Stimulated activated CD4-positive, alpha-beta T cell treated with anti-CD3 and anti-CD28 coated beads, Interleukin-1b, Interleukin-23, amount 100 ng/mL, for 48 hours (primary cell): ENCODE measurements at places on chromosomes 5 and 9.
A peak's percentile ranks its signal among the peaks of the same experiment; 100 is the strongest.

DNA sequence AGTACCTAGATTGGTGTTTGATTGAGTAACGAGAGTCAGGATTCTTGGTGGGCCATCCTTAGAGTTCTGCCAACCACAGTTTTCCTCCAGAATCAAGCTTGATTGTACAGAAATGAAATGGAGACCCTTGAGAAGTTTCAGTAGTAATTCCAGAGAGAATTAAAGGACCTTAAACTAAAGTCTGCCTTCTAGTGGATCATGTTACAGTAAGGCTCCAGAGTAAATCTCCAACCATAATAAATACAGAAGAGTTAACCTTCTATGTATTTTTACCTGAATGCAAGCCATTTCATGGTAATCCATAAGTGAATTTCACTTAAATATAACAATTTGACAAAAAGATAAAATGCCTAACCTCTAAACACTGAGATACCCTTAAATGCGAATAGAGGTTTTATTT, 53.0 kb upstream of the CNTLN start:
- DNase-seq: no peak

DNA sequence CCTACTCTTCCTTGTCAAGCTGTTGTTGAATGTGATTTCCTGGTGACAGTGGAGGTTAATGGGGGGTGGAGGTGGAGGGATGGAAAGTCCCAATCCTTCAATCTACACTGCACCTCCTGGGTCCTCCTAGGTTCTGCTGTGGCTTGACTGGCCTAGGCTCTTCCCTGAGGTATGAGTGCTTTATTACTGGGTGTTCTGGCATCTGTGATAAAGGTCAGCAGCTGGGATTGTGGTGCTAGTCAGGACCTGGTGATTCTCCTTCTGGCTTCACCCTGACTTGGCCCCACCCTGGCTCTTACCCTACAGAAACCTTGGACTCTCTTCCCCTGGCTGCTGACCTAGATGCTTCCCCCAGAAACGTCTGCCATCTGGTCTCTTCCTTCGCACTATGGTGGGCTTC, 194.3 kb downstream of the ARHGEF28 start:
- DNase-seq: no peak

GRCh38 chr5:32147236-32147635, 26.9 kb downstream of the GOLPH3 start:
- DNase-seq: no peak

DNA sequence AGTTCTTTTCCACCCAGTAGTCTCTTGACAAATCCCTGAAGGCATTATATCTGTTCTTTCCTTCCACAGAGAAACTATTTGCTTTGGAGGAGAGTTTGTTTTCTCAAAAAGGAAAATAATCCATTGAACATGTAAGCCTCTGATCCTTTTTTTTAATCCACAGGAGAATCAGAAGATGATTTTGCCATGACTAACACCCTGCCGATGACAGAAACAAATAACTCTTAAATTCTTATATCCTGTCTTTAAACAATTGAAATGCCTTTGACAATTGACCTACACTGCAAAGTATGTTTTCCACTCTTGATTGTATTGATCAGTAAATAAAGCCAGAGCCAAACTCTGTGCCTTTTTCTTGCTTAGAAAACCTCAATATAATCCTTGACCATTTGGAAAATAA, 666.4 kb upstream of the CTNND2 start:
- DNase-seq: no peak

DNA sequence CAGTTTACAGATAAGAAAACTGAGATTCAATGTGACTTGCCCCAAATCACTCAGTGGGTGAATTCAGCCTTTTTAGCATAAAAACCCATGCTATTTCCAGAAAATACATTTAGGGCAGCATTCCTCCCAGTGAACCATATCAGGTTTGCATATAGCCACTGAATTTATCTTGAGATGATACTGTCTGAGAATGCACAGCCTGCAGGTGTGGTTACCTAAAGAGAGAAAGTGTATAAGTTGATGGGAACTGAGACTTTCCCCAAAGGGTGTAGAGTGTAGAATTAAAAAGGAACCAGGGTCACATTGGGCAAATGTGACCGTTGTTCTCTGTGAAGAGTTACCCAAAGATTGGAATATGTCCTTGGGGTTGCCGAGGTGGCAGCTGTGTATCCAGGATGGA, 100.0 kb upstream of the PIK3R1 start:
- no peak for DNase-seq

- no peak for DNase-seq
These were observed 153.6 kb downstream of the GLIS3 start for GRCh38 chr9:4146293-4146692.

GRCh38 chr9:94728719-94729118, 2.2 kb downstream of the AOPEP start:
- DNase-seq: no peak

DNA sequence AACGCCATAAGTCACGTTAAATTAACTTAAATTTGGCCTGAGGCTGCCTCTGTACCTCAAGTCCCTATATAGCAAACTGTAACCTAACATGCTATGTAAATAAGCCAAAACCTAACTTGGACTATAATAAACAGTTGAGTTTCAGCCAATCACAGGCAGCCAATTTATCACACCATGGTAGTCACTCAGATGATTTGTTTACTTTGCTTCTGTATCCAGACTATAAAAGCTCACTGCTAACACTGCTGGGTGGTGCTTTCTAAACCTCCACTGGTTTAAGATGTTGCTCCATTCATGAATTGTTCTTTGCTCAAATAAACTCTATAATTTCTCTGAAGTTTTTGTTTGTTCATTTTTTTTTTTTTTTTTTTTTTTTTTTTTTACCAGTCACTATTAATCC, 62.8 kb downstream of the TRPM3 start:
- no peak for DNase-seq

GRCh38 chr5:176407456-176408251, 8.7 kb downstream of the CLTB start:
- no peak for DNase-seq

- no peak for DNase-seq
These were observed 21.6 kb downstream of the FBXL7 start for GRCh38 chr5:15521381-15522186.

- no peak for DNase-seq
These were observed 205.3 kb downstream of the SLCO4C1 start for GRCh38 chr5:102090770-102091169.

GRCh38 chr5:151683986-151684588, 2.6 kb downstream of the SPARC start:
- DNase-seq: no peak

GRCh38 chr5:34523387-34523726, 132.8 kb upstream of the RAI14 start:
- no peak for DNase-seq

- no peak for DNase-seq
These were observed 11.0 kb upstream of the IFNA1 start for GRCh38 chr9:21429191-21429590.

GRCh38 chr5:73619606-73620333, 6.2 kb upstream of the ARHGEF28 start:
- DNase-seq: no peak

DNA sequence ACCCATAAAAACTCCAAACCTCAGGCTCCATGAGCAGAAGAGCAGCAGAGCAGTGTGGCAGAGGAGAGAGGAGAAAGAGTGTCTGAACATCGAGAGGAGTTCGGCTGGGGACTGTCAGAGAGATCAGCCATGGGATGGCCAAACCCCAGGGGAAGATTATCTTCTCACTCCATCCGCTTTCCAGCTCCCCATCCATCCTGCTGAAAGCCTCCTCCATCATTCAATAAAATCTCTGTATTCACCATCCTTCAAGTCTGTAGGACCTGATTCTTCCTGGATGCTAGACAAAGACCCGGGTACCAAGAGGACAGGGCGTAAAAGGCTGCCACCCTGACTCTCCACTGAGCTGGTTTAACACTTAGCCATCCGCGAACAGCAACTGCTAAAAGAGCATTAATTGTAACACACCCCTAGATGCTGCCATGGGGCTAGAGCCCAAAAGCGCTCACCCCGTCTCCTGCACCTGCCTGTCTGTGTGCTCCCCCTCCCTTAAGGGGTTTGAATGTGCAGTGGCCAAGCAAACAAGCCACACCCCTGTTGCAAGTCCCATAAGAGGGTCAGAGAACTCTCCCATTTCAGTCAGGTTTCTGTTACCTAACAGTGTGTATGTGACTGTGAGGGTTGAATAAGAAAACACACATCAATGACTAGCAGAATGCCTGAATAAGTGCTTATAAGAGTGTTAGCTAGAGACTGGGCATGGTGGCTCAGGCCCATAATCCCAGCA, 13.9 kb upstream of the SELENOP start:
- no peak for DNase-seq

GRCh38 chr5:63655043-63655442, 307.2 kb downstream of the HTR1A start:
- no peak for DNase-seq

DNA sequence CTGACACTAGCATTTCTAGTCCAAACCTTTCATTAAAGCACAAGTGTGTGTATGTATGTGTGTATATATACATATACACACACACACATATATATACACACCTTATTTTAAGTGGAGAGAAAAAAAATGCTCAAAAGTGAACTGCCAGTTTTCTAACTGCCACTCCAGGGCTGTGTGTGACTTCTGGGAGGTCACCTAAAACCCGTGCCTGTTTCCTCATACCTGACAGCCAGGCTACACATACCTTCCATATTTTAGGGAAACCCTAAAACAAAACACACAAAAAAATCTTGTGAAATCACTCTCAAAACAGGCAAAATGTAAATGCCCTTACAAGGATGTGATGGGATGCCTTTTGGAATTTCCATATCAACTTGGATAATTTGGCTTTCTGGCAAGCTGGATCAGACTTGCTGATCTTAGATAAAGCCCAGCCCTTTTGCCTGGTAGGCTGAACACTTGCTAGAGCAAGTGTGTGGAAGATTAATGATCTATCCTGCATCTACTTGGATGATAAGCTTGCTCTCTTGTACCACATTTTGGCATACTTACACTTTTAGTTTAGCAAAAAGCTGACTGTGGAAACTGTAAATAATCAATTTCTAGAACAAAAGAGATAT, 127.8 kb downstream of the GNAQ start:
- no peak for DNase-seq

DNA sequence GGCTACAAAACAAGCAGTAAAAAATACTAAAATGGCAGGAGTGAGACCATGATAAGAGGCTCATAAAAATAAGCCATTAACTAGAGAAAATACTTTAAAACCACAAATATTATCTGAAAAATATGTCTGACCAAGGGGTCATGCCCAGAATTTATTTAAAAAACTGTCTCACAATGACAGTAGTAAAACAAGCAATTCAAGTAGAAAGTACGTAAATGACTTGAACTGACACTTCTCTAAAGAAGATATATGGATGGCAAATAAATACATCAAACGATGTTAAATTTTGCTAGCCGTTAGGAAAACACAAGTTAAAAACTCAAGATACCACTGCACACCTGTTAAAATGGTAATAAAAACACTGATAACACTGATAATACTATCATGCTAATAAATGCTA, 353.9 kb upstream of the GRAMD2B start:
- DNase-seq: no peak

- DNase-seq: no peak
These were observed 356.7 kb downstream of the TMEM167A start for GRCh38 chr5:82720213-82721086.

- DNase-seq: peak; percentile 57
These were observed 27.1 kb upstream of the SLC6A19 start for GRCh38 chr5:1174122-1174936.

- no peak for DNase-seq
These were observed 6.6 kb downstream of the FBXW11 start for GRCh38 chr5:171999877-172000276.

GRCh38 chr5:159102311-159102934, 2.7 kb upstream of the EBF1 start:
- no peak for DNase-seq

- no peak for DNase-seq
These were observed 85.8 kb downstream of the LPAR1 start for GRCh38 chr9:110952540-110952859.

DNA sequence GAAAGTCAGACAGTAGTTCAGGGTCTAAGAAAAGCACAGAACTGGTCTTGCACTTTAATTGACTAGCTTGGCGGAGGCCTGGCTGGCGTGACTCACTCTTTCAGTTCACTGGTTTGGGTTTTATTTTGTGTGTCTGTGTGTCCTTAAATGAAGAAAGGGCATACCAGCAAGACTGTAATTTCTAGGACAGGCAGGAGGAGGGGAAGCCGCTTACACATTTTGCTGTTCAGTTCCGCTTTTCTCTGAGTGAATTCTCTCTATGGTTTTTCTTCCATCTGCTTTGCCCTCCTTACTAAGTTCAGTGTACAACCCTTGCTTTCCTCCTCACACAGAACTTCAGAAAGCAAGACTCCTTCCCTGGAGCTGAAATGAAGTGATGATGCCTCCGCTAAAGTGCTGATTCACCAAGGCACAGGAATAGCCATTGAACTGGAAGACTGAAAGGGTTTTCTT, 150.8 kb downstream of the MEF2C start:
- no peak for DNase-seq

DNA sequence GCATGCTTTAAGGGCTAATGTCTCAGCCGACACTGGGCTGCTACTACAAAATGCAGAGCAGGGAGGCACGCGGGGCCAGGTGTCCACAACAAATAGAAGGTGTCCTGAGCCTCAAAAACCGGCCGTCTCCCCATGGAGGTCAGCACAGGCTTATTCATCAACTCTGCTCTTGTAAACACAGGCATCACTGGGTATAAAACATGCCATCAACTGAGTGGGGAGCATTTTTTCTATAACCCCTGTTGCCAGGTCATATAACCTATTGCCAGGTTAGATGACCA, 271.6 kb downstream of the AUH start:
- DNase-seq: no peak

GRCh38 chr9:133475292-133476012, 3.4 kb downstream of the SLC2A6 start:
- no peak for DNase-seq

GRCh38 chr5:62576570-62577170, 1.9 kb upstream of the LRRC70 start:
- DNase-seq: no peak

DNA sequence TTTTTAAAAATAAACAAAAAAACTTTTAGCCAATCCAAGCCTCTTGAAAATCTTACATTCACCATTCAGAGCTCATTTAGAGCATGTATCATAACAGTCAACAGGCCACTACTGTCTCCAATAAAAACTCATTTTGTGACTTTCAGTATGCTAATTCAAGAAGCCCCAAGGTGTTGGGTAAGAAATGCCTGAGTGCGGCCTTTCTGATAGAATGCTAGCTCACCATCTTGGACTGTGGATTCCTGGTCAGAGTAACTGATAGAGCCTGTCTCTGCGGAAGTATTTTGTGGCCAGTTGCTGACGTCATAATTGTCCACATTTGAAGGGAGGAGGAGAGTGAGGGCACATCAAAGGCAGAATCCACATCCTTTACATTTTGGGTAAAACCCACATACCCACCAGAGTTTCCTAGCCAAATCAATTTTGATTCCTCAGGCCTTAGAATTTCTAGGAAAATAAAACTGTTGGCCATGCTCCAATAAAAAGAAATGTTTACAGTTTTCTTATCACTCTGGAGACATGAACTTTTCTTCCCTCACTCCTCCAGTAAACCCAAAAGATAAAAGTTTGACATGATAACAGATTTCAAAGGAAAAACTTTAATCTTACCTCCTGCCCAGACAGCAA, 41.1 kb upstream of the ERCC6L2 start:
- DNase-seq: no peak

GRCh38 chr9:68749579-68750159, 44.6 kb downstream of the PIP5K1B start:
- no peak for DNase-seq
